MV-4-11 (cell line): ENCODE measurements at places on chromosomes 6 and 20.

GRCh38 chr6:52227495-52227894 lies 16.8 kb downstream of the IL17F start:
- DNase-seq = peak; percentile 36

DNA sequence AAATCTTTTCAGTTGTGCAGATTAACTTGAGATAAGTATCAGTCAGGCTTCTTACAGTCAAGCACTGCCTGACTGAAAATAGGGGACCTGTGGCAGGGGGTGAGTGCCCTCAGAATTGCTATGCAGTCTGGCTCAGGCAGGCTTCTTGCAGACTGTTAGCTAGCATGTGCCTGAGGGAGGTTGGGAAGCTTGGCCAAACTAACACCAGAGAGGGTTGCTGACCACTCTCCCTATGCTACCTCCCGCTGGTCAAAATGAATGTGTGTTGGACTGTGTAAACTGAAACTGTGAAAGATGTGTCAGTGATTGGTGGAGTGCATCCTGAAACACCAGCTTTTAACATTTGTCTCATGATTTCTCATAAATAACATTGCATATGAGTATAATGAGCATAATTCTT lies 622.3 kb upstream of the IMPG1 start:
- DNase-seq = no peak

- DNase-seq = no peak
Observed at GRCh38 chr6:53915026-53915691, 120.4 kb downstream of the LRRC1 start.

DNA sequence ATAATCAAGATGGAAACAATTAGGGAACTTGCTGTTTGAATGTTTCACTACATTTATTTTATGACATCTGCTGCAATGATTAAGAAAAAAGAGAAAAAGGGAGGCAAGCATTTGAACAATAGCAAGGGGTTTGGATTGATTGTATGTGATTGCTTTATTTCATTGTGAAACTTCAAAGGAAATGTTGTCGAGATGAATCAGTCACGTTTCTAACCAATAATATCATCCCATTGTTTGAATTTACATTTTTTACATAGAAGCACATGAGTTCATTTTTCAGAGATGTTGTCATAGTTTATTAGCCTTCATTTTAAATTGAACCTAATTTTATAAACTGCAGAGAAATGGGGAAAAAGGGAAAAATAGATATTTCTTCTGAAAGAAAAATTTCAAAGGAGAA lies 572.0 kb downstream of the KIF16B start:
- DNase-seq = no peak

DNA sequence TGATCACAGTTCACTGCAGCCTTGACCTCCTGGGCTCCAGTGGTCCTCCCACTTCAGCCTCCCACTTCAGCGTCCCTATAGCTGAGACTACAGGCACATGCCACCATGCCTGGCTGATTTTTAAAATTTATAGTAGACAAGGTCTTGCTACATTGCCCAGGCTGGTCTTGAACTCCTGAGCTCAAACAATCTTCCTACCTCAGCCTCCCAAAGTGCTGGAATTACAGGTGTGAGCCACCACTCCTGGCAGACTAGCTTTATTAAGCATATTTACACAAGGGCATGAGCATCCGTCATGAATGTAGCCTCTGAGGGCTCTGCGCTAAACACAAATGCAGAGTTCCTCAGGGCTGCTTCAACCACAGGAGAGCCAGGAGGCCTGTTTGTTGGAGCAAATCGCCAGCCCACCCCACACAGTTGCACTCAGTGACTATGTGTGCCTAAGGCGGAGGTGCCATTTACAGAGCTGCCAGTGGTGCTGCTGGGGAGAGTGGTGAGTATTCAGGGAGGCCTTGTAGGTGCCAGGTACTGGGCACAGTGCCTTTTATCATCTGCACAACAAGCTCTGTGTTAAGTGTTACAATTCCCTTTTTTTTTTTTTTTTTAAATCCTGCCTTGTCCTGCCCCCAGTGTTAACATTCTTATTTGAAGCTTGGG lies 78.2 kb downstream of the PSMG4 start:
- no peak for DNase-seq

DNA sequence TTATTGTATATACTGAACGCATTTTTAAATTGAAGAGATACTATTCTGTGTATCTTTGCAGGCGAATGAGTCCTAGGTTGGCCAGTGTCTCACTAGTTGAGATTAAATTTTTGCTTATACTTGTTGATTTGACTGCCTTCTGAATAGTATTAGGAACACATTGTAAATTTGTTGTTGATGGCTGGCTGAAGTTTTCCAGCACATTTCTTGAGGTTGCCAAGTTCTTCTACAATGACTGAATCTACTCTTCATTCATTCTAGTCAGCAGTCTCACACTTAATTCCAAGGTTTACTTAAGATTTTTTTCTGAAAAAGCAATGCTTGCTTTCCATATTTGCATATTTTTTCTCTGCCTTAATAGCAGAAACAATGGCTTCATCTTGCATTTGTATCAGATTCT lies 151.7 kb downstream of the ZFAND3 start:
- DNase-seq = no peak

GRCh38 chr20:17688965-17689364 lies 6.9 kb upstream of the RRBP1 start:
- DNase-seq = no peak

- no peak for DNase-seq
Observed at GRCh38 chr20:52655395-52655794, 316.8 kb upstream of the TSHZ2 start.

- no peak for DNase-seq
Observed at GRCh38 chr6:112085286-112086065, 1.8 kb downstream of the TUBE1 start.

- DNase-seq = no peak
Observed at GRCh38 chr20:62381202-62381797, 5.6 kb upstream of the RPS21 start.

- DNase-seq = no peak
Observed at GRCh38 chr6:41963371-41963770, 21.8 kb upstream of the CCND3 start.

DNA sequence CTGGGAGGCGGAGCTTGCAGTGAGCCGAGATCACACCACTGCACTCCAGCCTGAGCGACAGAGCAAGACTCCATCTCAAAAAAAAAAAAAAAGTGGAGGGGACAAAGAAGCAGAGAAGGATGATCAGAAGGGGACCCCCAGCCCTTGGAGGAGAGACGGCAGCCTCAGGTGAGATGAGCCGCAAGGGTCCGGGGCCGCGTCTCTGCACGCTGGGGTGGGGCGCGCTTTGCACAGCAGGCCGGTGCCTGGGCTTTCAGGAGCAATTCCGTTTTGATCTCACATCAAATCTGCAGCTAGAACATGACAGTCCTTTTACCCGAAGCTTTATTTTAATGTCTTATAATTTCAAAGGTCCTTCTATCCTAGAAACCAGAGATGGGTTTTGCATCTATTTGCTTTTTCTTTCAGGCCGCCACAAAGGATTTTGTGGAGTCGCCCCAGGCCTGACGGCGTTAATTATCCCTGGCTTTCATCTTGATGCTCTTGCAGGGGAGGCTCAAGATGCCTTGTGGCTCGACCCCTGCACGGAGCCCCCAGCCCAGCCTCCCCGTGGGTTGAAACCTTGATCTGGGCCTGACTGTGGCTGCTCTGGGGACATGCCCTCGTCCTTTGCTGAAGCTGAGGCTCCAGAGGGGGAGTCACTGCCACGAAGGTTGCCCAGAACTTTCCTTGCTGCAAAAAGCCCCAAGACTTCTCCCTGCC lies 17.3 kb downstream of the HRH3 start:
- no peak for DNase-seq

GRCh38 chr6:138443979-138444378 lies 40.0 kb downstream of the HEBP2 start:
- no peak for DNase-seq

- no peak for DNase-seq
Observed at GRCh38 chr6:74451953-74452352, 753.9 kb downstream of the COL12A1 start.

GRCh38 chr6:85565736-85566135 lies 27.9 kb downstream of the SNX14 start:
- DNase-seq = peak; percentile 43

DNA sequence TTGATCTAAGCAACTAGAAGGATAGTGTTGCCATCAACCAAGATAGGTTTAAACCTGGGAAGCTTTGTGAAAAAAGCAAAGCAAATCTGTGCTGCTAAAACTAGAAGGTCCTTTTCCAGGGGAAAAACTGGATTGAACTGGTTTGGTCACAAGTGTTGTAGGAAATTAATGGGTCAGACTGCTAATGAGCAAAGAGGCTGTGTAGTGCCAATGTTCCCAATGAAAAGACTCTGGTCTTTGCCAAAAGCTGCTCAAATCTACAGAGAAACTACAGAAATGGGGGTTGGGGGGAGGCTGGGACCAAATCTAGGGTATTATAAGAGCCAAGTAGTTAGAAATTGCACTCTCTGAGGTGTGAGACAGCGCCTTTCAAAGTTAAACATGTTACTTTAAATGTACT lies 85.0 kb downstream of the PLCG1 start:
- DNase-seq = no peak

DNA sequence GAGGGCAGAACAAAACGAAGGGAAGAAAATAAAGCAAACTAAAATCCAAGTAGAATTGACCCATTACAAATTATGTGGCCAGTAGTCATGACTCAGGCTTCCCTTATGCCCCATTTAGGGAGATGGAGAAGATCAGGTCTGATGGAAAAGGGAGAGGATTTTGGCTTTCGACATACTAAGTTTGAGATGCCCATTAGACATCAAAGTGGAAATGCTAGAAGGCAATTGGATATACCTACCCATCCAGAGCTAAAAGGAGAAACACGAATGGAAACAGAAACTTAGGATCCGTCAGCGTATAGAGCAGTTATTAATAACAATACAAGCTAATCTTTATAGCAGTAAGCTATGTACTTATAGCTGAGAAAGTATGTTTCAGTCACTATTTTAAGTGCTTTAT lies 4.8 kb downstream of the TRPC4AP start:
- no peak for DNase-seq

- DNase-seq = peak; percentile 34
Observed at GRCh38 chr20:62500237-62500864, 24.6 kb upstream of the GATA5 start.
